ENCODE measurements at places on chromosomes 13 and 19.

DNA sequence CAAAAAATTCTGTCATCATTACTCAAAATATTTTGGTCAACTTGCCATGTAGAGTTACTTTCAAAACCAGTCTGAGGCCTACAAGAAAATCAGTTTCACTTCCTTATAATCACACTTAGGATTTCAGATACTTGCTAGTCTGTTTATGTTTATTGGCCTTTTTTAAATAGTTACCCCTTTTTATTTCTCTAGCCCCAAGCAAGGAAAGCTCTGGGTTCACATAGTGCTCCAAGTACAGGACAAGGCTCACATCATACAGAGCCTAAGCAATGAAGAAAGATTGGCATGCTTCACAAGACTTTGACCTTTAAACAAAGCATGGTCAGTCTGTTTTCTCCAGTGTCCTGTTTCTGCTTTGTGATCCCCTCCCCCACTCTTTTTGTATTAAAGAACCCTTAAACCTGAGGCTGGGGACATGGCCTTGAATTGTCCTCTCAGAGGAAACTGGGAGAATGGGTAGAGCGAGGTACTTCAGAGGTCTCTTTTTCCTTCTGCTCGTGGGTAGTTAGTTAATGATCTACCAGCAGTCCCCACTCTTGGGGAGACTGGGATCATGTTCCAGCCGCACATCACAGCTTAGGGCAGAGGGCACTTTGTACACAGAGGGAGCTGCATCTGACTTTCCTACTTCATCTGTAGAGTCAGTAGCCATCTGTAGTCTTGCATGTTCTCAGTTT is 30.7 kb downstream of the CEACAM1 start:
- DNase-seq: no peak

- DNase-seq: no peak
Measured at GRCh38 chr19:57620673-57621348, 6.8 kb downstream of the ZNF134 start.

- DNase-seq: no peak
Measured at GRCh38 chr19:49921871-49922795, 6.9 kb upstream of the ATF5 start.

DNA sequence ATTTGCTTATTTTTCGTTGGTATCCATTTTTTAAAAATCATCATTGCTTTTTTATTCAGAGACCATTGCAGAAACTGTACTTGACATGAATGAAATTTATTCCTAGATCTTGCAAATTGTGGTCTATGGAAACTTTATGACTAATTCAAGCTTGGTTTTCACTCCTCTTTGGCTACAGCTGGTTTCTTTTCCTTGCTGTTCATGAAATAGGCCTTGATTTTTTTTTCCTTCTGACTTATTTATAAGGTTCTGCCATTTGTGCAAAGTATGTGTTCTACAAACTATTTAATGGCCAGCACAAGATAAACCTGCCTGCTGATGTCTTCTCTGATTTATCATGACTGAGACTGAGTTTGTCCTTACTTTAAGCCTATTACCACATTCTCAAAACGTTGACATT is 764.0 kb upstream of the SLITRK5 start:
- no peak for DNase-seq

DNA sequence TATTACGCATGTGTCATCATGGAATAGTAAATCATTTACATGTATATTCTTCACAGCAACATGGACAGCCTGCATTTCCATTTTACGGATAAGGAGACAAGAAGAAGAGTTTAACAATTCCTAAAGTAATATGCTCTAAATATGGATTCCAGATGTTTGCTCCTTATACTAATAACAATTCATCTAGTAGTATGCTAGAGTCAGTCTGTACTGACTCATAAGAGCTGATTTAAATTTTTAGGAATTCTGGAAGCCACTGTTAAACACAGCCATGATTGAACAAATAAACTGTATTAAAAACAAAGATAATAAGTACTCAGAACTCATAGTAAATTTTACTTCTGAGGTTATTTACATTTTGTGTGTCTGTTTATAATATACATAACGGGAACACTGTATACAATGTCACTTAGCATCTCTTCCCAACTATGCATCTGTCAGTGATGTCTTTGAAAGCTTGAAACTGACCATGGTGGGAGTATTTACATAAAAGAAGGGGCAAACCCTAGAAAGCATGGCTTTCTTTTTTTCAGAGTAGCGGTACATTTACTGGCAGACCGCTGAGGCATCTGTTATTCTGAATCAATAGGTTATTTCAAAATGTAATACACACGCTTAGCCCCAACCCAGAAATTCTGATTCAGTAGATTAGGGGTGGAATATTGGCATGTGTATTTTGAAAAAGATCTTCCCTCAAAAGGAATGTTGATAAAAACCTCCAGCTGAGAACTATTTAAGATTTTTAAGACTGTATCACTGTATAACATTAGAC is 12.9 kb downstream of the ZC3H13 start:
- no peak for DNase-seq

GRCh38 chr13:47598340-47598911 is 402.6 kb downstream of the SUCLA2 start:
- no peak for DNase-seq

- no peak for DNase-seq
Measured at GRCh38 chr13:95745289-95745688, 68.3 kb downstream of the DNAJC3 start.

DNA sequence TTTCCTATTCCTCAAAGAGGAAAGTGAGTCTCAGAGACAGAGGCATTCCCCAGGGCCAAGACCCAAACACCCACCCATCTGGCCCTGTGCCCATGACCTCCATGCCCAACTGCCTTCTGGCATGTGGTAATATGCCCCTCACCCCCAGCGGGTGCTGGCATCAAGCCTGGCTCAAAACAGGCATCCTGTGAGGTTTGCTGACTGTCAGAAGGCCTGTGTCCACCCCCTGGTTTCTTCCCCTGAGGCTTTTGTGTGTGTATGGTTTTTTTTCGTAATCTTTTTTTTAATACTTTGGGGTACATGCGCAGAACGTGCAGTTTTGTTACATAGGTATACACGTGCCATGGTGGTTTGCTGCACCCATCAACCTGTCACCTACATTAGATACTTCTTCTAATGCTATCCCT is 7.6 kb upstream of the KANK2 start:
- no peak for DNase-seq

DNA sequence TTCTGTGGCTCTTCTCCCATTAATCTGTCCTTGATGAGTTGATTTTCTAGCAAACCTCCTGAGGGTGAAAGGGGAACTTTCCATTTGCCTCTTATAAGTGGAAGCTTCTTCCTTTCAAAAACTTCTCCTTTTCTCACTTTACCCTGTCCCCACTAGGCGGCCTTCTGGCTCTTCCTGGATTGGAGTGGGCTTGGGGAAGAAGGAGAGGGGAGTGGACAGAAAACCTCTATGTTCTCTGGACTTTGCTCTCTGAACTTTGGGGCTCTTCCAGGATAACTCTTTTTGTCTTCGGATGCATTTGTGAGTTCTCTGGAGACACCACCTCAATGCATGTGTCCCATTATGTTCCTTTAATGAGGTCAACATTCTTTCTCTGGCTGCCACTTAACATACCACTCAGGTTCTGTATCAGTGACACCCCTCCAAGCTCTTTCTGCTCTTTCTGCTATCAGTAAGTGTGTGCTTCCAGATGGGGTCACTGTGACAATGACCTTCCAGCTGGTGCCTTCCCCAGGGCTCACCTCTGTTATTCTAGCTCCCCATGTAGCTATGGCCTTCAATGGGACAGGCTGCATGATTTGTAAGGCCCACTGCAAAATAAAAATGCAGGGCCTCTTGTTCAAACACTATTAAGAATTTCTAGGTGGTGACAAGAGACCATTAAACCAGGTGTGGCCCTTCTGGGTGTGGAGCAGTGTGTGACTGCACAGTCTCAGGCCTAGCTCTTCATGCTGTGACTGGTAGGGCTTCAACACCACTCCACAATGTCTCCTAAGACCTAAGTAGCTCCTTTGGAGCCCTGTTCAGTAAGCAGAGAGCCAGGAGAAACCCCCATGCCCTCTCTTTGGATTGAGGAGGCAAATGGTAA is 389.2 kb downstream of the EFNB2 start:
- no peak for DNase-seq

All from cardiac septum (tissue), 1 donor.